ENCODE measurements at places on chromosomes 4 and X.

DNA sequence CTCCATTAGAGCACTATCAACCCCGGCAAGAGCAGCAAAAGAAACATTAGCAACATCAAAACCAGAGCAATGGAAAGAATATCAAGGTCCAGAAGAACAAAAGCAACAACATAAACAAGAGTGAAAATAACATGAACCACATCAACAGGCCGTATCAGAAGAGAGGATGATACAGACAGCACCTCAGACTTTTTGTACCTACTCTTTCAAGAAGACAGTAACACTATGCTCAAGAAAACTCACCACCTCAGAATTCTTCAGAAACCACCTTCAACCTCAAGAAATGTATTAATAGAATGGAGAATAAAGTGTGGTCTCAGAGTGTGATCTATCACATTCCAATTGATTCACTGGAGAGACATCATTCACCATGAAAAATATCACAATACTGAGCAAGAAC, 46.5 kb downstream of the VSIG4 start:
- DNase-seq, result no peak

GRCh38 chrX:50648156-50648555, 165.8 kb downstream of the SHROOM4 start:
- no peak for DNase-seq

DNA sequence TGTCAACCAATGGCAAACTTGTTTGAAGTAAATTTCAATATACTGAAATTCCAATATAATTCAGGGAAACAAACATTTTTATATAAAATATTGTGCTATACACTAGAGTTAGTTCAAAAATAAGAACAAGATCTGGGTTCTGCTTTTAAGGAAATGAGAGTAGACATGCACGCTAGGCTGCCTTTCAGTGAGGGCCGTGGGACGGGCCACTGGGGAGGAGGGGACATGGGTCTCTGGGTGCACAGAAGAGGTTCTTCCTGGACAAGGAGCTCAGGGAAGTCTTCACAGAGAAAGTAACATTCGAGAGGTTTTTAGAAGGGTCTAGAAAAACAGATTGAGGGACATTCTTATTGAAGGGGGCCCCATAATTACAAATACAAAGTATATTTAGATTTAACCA, 64.4 kb downstream of the SHROOM3 start:
- no peak for DNase-seq

GRCh38 chr4:107470173-107470572, 249.9 kb downstream of the PAPSS1 start:
- DNase-seq, result no peak

DNA sequence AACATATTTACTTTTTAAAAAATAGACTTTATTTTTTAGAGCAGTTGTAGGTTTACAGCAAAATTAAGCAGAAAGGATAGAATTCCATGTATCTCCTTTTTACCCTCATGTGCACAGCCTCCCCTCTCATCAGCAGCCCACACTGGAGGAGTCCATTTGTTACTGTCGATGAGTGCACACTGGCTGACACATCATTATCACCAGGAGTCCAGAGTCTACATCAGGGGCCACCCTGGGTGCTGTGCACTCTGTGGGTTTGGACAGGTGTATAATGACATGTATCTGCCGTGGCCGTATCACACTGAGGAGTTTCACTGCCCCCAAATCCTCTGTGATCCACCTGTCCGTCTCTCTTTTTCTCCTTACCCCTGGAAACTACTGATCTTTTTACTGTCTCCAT, 26.3 kb downstream of the TBC1D14 start:
- no peak for DNase-seq

- DNase-seq, result no peak
These were observed 18.1 kb upstream of the APBB2 start for GRCh38 chr4:41232406-41232805.

DNA sequence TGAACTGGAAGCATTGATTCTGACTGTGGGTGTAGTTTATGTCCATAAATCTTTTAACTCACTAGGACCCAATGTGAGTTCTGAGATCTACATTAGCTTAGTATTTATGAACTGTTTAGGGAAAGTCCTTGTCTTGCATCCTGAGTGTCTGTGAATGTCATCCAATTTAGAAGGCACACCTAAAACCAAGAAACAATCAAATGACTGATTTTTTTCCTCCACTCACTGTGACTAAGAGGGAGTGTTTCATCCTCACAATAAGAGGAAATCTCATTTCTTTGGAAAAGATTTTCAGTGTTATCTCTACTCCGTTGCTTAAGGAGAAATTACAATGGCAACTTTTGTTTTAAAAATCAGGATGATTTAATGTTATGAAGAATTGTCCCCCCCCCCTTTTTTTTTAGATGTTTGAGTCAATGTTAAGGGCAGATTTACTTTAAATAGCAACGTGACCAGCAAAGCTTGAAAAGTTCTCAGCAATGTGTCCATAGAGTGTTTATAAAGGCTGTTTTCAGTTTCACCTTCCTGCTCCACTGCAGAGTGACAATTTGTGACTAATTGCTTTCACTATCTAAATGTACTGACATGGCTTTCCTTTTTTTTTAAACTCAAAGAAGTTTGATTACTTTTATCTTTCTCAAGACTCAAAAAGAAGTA, 173.0 kb downstream of the SPCS3 start:
- DNase-seq, result no peak
